ENCODE measurements at places on chromosomes 16 and 17.

DNA sequence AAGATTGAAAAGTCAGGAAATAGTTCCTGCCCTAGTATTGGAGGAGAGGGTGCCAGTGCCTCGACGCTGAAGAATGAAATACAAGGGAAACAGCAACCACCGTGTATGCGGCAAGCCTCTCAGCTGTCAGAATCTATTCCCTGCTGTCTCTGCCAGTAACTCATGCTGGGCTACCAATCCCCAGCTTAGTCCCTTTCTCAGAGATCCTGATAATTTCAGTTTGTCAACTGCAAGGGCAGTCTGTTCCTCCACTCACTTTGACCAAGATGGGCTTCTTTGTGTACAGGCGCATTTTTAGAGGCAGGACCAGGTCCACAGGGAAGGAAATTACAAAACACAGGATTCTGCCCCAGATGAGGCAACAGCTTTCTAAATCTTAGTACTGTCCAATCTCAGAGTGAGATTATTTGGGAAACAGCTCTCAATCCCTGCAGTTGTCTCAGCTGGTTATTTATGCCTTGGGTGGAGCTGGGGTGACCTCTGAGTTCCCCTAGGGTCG, 1.3 kb downstream of the NQO1 start:
- no peak for DNase-seq

DNA sequence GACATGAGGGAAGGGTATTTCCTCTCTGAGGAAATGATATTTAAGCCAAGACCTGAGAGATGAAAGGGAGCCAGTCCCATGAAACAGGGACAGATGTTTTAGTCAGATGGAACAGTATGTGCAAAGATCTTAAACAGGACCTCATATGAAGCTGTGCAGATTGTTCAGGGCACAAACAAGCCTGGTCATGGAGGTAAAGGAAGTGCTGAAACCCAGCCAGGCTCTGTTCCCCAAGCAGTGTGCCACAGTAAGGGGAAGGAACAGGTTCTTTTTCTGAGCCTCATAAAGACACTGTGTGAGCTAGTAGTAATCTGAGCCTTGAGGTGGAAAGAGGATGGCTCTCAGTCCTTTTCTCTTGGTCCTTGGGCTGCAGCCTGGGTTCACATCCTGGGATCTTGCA, 159.9 kb downstream of the ANKFN1 start:
- DNase-seq: no peak

DNA sequence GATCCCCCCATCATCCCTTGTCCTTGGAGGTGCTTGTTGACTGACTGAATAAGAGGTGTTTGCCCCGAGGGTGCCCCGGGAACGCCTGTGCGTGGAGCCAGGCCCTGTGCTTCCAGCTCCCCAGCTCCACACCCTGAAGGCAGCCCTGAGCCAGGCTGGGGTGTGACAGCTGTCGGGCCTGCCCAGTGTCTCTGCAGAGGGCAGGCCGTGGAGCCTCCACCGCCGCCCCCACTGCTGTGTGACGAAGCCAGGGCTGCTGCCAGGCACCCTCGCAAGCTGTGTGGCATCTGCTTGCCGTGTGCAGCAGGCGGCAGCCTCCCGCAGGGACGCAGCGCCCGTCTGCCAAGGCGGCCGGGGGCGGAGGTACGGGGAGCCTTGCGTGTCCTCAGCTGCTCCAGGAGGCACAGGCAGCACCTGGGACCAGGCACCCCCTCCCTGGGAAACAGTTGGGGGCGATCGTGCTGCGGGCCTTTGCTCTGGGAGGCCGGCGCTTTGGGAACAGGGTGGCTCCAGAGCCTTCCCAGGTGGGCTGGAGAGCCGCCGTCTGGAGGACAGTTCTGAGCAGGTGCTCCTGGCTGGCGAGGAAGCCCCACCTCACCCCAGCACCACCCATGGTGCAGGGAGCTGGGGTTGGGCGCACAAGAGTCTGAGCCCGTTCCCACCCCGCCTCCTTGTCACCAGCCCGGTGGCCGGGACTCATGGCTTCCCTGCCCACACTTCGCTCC, 26.6 kb downstream of the GSE1 start:
- DNase-seq: no peak

DNA sequence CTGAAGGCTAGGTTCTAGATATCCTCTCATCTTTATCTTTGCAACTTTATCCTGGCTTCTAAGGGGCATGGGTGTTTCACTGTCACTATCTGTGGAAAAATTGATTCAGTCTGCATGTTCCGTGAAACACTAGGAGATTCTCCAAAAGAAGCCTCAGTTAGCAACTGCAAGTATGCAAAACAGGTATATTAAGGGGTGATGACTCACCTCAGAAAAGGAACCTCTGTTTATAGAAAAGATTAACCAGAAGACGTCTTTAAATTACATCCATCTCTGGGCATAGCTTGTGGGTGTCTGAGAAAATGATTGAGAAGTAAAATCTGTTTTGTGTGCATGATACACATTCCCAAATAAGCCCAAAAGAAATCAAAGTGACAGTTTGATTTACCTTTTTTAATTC, 353.8 kb upstream of the HSBP1 start:
- DNase-seq: no peak

GRCh38 chr17:50832267-50832863, 3.0 kb upstream of the WFIKKN2 start:
- DNase-seq: no peak

- no peak for DNase-seq
Observed at GRCh38 chr16:4795828-4796572, 831 bp downstream of the SMIM22 start.

DNA sequence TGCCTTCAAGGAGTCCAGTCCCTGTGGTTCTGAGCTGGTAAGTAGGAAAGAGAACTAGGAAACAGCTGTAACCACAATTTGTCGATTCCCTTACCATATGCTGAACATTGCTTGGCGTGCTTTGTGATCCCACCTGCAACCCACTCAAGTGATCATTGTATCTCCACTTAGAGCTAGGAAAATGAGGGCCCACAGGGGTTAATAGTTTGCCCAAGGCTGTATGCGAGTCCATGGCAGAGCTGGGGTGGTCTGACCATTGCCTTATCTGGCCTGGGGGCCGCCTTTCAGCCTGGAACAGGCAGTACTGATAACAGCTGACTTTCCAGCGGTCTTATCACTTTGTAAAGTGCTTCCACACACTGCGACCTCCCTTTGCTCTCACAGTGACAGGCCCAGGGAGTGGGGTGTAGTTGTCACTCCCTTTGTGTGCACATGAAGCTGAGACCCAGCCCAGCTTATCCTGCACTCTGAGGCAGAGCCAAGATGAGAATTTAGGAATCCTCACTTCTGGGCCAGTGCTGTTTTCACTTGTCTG, 9.8 kb downstream of the MYL4 start:
- DNase-seq: no peak

- DNase-seq: no peak
Observed at GRCh38 chr17:30939051-30939689, 17.4 kb downstream of the ADAP2 start.

- no peak for DNase-seq
Observed at GRCh38 chr16:21620592-21620991, 21.2 kb downstream of the METTL9 start.

- no peak for DNase-seq
Observed at GRCh38 chr17:82224666-82225065, 4.2 kb upstream of the SLC16A3 start.

- no peak for DNase-seq
Observed at GRCh38 chr16:54000361-54000760, 286.2 kb downstream of the IRX3 start.

- no peak for DNase-seq
Observed at GRCh38 chr16:48559462-48560211, 50.3 kb downstream of the N4BP1 start.

DNA sequence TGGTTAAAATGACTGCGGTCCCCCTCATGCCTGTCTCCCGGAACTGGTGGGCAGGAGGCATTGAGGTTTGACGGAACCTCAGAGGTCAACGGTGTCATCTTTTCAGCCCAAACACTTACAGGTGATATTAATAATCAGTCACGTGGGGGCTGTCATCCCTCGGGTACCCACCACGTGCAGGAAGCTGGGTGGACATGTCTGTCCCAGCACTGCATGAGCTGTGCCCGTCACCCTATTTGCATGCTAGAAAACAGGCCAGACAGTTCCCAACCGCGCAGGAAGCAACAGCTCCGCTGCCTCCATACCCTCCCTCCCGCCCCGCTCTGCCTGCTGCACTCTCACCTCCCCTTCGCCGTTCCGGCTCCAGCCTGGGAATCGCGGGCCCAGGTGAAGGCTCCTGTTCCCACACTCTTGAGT, 1.4 kb downstream of the SYNGR3 start:
- DNase-seq: no peak

- no peak for DNase-seq
Observed at GRCh38 chr17:68141050-68141449, 105.5 kb downstream of the KPNA2 start.

- no peak for DNase-seq
Observed at GRCh38 chr16:72815348-72816318, 232.3 kb downstream of the ZFHX3 start.

GRCh38 chr16:17439580-17439979, 31.2 kb downstream of the XYLT1 start:
- no peak for DNase-seq

DNA sequence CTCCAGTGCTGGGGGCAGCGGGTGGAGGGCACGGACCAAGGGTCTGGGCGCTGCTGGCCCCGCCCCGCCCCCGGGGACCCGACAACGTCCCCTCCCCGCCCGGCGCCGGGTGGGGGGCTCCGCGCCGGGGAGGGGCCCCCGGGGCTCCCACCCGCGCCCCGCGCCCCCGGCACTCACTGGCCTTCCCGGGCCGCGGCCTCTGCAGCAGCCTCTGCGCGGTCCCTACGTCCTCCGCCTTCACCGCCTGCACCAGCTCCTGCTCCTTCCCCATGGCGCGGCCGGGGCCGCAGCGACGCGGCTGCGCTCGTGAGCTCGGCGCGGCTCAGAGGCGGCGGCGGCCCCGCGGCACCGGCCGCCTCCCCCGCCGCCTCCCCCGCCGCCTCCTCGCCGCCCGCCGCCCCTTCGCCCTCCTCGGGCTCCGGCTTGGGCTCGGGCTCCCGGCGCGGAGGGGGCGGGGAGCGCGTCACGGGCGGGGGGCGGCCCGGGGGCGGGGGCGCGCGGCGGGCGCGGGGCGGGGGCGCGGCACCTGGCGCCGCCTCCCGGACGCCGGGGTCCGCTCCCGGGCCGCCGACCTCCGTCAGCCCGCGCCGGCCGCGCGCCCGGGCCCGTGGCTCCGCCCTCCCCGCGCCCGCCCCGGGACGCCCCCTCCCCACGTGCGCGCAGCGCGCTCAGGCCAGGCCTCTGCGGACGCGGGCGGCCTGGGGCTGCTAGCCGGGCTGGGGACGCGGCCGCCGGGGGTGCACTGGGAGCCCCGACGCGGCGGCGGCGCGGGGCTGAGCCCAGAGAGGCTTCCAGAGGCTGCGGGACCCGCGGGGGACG, at the start of gene CASKIN1:
CASKIN1 (minus strand) TSS at position 444 of the 819 bp plus-strand sequence; CDS start at position 271, 173 bp downstream.
- no peak for DNase-seq

GRCh38 chr17:8791910-8792270, 7.3 kb downstream of the MFSD6L start:
- no peak for DNase-seq

- no peak for DNase-seq
Observed at GRCh38 chr16:26220894-26221293, 529.1 kb downstream of the HS3ST4 start.

GRCh38 chr16:63876103-63876502, 1245.8 kb downstream of the CDH11 start:
- no peak for DNase-seq

GRCh38 chr16:67430977-67431774, at the start of gene HSD11B2:
TSS of gene HSD11B2 (plus strand) at chr16:67431121. CDS start at chr16:67431249, 128 bp downstream.
- peak; percentile 49 for DNase-seq

DNA sequence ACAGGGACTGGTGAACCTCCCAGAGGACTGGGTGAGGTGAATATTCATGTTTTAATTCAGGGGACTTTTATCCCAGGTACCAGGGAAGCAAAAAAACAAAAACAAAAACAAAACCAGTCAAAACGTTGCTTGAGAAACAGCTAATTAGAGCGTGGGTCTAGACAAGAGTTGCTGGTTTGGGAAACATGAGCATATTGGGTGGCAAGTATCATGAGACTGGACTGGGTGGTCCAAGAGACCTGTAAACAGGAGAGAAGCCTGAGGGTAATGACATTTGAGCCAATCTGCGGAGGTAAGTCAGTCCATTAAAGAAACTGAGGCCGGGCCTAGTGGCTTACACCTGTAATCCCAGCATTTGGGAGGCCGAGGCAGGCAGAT, 11.5 kb upstream of the BPTF start:
- no peak for DNase-seq

GRCh38 chr17:49548506-49549310, 27.0 kb upstream of the NXPH3 start:
- DNase-seq: no peak

DNA sequence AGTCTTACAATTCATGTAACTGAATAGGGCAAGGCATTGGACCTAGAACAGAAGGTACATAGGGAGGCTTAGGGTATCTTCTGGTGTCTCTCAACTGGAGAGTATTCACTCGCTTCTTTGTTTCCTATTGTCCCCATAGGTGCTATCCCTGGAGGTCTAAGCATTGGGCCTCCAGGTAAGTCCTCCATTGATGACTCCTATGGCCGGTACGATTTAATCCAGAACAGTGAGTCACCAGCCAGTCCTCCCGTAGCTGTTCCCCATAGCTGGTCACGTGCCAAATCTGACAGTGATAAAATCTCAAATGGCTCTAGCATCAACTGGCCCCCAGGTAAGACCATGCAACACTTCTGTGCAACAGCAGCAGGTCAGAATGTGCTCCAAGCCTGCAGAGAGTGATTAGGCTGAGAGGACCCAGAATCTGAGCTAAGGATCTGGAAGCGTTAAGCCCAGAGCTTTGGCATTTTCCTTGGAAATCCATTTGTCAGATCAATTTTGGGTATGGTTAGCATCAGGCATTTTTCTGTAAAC, 35.7 kb downstream of the TMC6 start:
- DNase-seq: no peak

GRCh38 chr17:8019665-8020650, 17.5 kb downstream of the GUCY2D start:
- DNase-seq: no peak

DNA sequence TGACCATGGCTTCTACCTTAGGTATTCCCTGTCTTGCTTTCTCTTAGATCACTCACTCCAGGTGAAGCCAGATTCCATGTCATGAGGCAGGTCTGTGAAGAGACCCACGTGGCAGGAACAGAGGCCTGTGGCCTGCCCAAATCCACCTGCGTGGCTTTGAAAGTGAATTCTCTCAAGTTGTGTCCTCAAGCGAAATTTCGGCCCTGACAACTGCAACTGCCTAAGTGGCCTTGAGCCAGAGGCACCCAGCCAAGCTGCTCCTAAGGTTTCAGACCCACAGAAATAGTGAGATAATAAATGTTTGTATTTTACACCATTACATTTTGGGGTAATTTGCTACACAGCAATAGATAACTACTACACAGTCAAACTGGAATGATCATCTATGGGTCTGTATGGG, 497.9 kb downstream of the XYLT1 start:
- DNase-seq: no peak

DNA sequence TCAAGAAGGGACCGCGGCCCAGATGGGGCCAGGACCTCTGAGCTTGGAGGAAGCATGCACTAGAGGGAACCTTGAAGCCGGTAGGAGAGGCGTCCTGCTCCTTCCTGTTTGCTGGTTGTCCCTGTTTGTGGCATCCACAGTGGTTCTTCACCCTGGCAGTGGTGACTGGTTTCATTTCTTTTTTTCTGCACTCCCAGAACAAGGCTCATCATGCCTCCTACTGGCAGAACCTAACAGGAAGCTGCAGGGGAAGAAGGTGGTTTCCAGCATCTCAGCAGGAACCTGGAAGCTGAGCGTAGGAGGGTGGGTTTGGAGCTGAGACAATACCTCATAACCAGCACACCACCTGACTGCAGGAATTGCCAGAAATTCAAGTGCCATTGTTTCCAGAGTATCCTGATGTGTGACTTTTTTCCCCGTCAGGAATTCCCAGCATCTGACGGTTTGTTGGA, 5.8 kb downstream of the TMEM231 start:
- DNase-seq: no peak

Data from renal cortex interstitium (tissue), 15 donors.